ENCODE measurements at places on chromosomes 1 and 21. TPM values are rescaled to one million over a fixed set of nuclear protein-coding genes. Genes with fewer than 3 reads are reported as not detected.
A peak's percentile ranks its signal among the peaks of the same experiment; 100 is the strongest.

GRCh38 chr1:156419854-156420204 is 50.8 kb downstream of the RHBG start:
- no peak for DNase-seq

- DNase-seq: peak; percentile 60
Observed at GRCh38 chr1:117051224-117052064, 8.7 kb upstream of the TTF2 start.

DNA sequence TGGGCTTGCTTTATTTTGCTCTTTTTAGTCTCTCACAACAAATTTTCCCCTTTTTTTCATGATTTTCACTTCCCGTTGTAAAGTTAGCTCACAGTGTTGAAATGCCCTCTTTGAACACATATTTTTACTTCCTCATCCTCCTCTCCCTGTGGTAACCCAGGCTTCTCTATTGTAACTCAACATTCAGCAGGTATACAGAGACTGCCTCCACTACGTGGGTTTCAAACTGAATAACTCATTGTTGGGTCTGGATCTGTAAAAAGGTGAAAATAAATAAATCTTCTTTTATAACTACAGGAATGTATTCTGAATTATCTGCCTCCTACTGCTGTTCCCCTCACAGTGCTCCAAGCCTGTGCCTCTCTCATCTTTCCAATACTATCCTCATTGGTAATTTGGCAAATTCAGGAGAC is 166.4 kb downstream of the RUNX1 start:
- no peak for DNase-seq

The OXCT2 gene
- 2.2 TPM for total RNA-seq

The OR2L13 gene
- total RNA-seq: not detected

The LCE2A gene
- not detected for total RNA-seq

DNA sequence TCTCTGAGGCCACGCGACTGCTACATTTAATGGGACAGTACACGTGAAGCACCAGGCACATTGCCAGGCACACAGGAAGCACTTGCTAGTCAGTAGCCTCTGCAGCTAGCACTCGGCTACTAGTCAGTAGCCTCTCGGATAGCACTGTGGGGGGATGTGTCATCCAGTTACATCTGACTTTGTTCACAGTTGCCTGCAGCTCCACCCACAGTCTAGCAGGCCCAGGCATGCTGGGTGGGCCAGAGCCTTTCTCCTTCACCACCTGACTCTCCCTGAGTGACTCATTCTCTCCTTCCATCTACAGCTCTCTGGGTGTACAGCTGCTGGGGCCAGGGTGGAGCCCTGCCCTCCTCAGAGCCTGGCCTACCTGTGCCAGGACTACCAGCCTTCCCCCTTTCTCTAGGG is 51.5 kb downstream of the PTPRF start:
- peak; percentile 70 for DNase-seq

DNA sequence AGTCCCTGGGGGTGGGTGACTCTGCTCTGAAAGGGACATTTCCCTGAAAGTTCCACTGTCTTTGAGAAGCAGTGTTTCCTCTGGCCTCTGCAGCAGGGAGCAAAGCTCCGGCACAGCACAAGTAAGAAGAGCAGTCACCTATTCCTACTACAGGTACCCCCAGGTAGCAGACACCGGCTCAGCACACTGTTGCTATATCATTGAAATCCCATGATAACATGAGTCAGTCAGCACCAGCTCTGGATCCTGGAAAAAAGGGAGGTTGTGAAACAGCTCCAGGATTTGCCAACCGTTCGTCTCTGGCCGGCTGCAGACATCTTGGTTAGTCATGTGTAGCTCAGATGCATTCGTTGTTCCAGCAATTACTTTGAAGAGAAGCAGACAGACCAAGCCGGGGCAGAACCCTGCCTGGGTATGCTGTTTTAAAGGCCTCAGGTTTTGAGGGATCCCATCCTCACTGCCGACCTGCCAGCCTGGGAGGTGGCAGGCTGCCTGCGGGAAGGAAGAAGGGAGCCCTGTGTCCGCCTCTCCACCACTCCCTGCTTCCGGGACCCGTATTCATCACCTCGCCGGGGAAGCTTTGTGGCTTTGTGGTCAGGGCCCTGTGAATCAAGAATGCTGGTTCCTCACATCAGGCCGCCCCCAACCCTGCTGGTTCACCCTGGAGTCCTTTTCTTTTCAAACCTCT is 139.2 kb downstream of the CLIC6 start:
- DNase-seq: no peak

GRCh38 chr1:52665006-52665941 is 32.3 kb downstream of the SHISAL2A start:
- no peak for DNase-seq

The LSM10 gene
- total RNA-seq: 52.9 TPM

- no peak for DNase-seq
Observed at GRCh38 chr1:119893238-119893791, 3.0 kb downstream of the ADAM30 start.

The GUCA2B gene
- total RNA-seq: 176 TPM

The OR2L3 gene
- total RNA-seq: not detected

The LCE3E gene
- total RNA-seq: not detected

GRCh38 chr1:26079178-26079563 is 11.7 kb upstream of the TRIM63 start:
- no peak for DNase-seq
